ENCODE measurements at places on chromosomes 11 and 22.

DNA sequence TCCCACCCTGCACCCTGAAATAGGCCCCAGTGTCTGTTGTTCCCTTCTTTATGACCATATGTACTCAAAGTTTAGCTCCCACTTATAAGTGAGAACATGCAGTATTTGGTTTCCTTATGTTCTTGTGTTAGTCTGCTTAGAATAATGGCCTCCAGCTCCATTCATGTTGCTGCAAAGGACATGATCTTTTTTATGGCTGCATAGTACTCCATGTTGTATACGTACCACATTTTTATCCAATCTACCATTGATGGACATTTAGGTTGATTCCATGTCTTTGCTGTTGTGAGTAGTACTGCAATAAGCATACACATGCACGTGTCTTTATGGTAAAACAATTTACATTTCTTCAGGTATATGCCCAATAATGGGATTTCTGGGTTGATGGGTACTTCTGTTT, 59.4 kb upstream of the ANGPTL5 start:
- no peak for DNase-seq

DNA sequence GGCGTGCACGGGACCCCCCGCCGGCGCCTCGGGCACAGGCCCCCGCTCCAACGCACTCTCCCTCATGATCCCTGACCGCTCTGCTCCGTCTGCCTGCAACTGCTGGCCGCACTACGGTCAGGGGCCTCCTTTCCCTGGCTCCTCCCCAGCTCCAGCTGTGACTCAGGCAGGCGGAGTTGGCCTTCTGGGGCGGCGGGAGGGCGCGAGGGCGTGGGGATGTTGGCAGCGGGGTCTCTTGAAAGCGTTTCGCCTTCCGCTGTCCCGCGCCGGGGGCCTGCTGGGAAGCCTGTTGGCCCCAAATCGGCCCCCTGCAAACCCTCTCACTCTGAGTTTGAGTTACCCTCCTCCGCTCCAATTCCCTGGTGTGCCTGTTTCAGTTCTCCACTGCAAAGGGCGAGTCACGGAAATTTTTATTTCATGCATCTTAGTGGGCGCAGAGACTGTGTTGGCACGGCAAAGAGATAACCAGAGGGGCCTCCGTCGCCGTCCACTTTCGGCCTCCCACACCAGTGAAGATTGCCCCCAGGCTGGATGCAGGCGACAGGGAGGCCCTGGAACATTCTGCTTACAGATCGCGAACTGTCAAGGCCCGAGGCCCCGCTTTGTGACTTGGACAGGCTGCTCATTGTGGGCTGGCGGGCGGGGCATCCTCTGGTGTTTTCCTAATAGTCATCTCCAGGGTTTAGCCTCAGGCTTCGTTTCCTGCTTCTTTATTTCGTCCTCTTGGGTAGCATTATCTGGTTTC, at the start of gene CAVIN3:
CAVIN3 (minus strand) TSS at position 91 of the 745 bp plus-strand sequence; CDS start at position 66, 25 bp downstream.
- DNase-seq: peak; percentile 50

DNA sequence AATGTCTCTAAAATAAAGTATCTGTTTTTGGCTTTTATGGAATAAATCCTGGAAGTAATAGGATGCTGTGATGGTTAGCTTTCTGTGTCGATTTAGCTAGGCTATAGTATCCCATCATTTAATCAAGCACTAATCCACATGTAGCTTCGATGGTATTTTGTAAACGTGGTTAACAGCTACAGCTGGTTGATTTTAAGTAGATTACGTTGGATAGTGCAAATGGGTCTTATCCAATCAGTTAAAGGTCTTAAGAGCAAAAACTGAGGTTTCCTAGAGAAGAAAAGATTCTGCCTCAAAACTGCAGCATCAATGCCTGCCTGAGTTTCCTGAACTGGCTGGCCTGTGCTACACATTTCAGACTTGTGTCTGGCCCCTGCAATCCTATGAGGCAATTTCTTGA, 314.2 kb upstream of the SORL1-AS1 start:
- DNase-seq: no peak

DNA sequence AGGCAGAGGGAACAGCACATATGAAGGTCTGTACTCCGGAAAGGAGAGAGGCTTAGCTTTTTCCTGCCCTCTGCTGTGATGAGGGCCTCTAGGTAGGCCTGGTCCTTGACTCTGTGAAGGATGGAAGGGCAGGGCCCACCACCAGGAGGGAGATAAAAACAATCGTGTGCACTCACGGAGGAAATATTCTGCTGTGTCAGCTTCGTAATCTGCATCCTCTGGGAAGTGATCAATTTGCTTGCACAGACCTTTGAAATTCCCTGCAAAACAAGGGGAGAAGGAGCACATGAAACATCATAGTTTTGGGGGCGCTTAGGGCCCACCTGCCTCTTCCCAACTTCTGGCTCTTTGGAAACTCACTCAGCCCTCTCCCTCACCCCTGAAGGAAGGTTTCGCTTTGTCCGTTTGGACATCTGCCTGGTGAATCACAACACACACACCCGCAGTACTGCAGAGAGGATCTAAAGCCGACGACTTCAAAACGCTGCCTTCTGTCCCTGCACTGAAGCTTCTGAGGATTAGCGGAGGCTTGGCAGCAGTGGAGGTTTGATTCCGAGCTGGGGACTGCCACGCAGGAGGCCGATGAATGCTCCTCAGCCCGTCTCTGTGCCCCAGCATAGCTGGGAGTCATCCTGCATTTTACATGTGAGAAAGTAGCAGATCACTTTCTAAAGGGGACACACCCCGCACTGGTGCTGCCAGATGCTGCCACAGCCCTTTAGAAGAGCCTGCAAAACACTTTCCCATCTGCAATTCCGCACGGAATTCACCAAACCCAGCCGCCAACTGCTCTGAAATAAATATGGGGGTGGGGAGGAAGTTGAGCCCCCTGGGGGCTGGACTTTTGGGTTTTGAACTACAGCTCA, 58.6 kb upstream of the EIF3D start:
- DNase-seq: peak; percentile 43

GRCh38 chr11:74683941-74684481, 47.2 kb downstream of the CHRDL2 start:
- no peak for DNase-seq

DNA sequence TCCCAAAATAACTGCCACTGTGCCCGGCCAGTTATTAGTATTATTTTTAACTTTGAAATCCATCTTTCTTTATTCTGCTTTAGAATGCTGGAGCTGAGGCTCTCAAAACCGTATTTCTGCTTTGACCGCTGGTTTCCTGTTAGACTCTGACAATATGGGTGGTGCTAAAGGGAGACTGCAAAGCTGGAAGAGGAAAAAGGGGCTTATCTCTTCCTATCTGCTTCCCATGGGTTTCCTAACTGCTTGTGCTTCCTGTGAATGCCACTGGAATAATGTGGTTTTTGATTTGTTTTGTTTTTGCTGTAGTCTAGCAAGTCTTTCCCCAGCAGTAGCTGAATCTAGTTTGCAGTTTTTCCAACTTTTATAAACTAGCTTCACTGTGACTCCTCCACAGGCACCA, 43.6 kb downstream of the XRRA1 start:
- no peak for DNase-seq

- DNase-seq: no peak
Measured at GRCh38 chr22:31630331-31631329, 31.4 kb downstream of the PISD start.

Measured in BJ (cell line).